ENCODE measurements at places on chromosomes 1 and 21.

DNA sequence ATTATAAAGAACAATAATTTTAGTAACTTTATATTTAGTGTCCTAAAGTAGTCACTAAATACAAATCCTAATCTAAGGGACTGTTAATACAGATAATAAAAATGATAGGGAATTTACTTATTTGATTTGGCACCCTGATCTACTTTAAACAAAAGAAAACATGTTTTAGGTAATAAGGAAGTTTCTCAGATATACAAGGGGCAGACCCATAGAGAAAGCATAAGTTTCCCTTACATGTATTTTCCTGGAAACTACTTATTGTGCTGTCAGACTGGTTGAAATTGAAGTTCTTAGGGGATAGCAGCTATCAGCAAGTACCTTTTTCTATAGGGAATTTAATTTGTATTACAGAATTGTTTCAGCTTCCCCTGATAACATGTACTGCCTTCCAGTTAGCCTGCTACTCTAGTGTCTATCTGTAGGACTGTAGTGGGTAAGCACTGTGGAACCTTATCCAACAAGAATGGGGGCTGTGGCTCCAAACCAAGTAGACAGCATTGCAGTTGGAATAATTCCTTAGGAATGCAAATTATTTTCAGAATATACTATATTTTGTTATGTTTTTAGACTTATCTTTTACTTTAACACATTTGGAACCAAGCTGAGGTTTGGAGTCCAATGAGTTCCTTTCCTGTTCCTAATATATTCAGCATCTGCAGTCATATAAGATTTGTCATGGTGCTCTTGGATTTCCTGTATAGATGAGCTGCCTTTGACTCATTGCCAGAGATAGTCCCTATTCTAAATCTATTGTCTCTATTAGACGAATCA, 14.7 kb downstream of the MSH4 start:
- DNase-seq = no peak

- DNase-seq = no peak
Measured at GRCh38 chr1:237416924-237417655, 375.1 kb downstream of the RYR2 start.

DNA sequence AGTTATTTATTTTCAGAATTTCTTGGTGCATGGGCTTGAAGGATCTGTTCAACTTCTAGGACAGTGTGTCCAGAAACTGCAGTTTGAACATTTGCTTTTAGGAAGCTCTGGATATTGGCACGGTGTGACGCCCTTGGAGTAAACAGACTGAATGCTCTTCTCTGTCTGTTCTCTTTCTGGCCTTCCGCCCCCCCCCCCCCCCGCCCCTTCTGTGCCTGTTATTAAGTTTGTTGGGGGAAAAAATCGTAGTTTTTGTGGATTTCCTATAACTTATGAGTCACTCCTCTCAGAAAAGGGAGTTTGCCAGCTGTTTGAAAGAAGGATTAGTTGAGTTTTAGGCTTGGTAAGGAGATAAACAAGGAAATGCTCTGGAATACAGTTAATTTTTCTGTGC, 1.2 kb downstream of the KCTD3 start:
- DNase-seq = no peak

DNA sequence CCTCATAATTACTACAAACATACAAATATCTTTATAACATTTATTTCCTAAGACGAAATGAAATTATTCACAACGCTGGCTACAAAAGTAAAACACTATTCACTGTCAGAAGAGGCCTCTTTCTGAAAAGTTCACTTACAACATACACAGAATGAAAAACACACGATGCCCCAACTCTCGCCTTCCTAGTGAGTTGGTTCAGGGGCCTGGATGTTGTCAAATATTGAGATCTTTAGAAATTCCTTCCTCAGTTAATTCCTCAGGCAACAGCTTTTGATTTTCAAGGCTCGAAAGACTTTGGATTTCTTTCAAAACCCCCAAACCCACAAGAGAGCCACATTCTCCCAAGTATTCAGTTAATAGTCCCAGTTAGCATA, 14.2 kb upstream of the KCNE1 start:
- no peak for DNase-seq

GRCh38 chr1:180153032-180153431, 1.6 kb upstream of the QSOX1 start:
- no peak for DNase-seq

GRCh38 chr1:40058453-40059337, 18.2 kb downstream of the CAP1 start:
- DNase-seq = peak; percentile 66

DNA sequence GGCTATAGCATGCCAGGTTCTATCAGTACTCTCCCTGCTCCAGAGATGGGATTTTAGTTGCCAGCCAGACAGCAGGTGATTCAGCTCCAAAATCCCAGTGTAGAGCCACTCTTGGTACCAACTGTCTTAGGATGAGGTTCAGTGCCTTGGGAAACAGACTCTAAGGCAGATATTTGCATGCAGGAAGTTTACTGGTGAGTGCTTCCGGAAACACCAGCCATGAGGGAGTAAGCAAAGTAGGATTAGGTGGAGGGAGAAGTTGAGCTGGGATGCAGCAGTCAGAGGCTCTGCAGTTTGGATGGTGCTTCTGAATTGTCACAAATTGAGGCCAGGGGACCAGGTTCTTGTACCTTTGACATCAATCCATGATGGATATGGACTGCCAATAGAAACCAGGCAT, 207.5 kb upstream of the JUN start:
- DNase-seq = no peak

- DNase-seq = no peak
Measured at GRCh38 chr21:20440338-20440737, 557.9 kb upstream of the NCAM2 start.

Data from activated CD4-positive, alpha-beta T cell treated with anti-CD3 and anti-CD28 coated beads, Interleukin-10, Interleukin-2, amounts not matched to agents 100 ng/mL and 50 ng/mL, durations not matched to agents 16 hours and 8 hours (primary cell).